ENCODE measurements at places on chromosomes 1 and 21.

DNA sequence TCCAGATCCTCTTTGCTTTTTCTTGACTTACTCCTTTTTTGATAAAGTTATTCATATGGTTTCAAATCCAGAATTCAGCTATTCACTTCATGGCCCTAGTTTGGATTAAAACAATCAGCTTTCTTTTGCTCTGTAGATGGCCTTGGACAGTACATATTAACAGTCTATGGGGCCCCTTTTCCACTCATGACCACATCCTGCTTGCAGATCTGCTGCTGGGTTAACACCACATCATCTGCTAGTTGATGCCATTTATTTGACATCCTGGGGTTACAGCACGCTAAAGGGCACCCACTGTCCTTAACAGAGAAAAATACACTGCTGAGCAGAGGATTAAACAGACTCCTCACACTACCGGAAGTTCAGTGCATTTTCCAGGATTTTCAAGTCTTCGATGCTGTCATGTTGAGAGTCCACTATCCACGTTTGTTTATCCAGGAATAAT, 941 bp upstream of the IFI16 start:
- peak; percentile 29 for DNase-seq

DNA sequence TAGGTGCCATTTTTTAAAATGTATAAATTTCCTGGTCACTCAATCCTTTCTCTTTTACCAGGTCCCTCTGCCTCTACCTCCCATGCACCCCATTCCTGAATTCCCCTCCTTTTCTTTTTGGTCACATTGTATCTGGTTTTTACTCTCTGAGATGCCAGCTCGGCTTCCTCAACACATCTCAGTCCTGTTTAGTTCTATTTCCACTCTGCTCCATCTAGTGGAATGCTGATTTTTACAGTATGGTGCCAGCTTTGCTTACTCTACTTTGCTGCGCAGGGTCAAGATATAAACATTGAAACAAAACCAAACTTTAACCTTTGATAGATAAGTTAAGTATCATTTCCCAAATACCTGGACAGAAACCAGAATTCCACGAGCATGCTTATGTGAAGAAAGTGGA, 96.0 kb downstream of the ESRRG start:
- no peak for DNase-seq

GRCh38 chr1:225780630-225781029, 3.0 kb downstream of the SRP9 start:
- no peak for DNase-seq

DNA sequence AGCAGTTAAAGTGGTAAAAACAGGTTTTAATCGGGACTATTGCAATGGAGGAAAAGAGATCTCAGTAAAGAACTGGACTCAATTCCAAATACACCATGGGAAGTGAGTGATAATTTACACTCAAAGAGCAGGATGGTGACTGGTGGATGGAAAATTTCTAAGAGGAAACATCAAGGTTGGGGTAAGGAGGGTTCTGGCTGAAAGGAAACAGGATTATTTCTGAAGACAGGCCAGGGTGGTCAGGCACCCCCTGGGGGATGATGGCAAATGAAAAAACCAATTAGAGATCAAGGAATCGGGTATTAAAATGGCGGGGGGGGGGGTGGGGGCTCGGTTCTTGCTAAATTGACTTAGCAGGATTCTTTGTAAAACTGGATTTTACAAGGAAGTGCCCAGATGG, 12.3 kb upstream of the HSD11B1 start:
- no peak for DNase-seq

GRCh38 chr1:12542616-12543592, 75.1 kb downstream of the DHRS3 start:
- no peak for DNase-seq

DNA sequence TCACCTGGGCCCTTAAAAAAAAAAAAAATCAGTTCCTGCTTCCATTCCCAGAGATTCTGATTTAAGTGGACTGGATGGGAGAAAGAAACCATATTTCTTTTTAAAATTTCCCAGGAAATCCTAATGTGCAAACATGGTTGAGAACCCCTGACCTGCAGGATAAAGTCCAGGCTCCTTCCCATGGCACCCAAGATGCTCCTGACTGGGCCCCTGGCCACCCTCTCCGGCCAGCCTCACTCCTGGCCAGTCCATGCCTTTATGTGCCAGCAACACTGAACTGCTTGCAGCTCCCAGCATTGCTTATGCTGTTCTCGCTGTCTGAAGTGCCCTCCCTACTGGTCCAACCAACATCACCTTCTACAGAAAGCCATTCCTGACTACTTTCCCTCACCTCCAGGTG, 93.9 kb downstream of the TEX35 start:
- no peak for DNase-seq

GRCh38 chr1:944341-945325, 14.4 kb downstream of the NOC2L start:
- no peak for DNase-seq

DNA sequence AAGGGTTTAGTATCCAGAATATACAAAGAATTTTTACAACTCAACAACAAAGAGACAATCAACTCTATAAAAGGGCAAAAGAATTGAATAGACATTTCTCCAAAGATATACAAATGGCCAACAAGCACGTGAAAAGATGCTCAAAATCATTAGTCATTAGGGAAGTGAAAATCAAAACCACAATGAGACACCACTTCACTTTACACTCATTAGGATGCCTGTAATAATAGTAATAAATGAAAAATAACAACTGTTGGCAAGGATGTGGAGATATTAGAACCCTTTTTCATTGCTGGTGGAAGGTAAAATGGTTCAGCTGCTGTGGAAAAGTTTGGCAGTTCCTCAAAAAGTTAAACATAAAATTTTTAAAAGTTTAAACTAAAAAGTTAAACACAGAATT, 7.0 kb upstream of the ABCD3 start:
- DNase-seq: no peak

DNA sequence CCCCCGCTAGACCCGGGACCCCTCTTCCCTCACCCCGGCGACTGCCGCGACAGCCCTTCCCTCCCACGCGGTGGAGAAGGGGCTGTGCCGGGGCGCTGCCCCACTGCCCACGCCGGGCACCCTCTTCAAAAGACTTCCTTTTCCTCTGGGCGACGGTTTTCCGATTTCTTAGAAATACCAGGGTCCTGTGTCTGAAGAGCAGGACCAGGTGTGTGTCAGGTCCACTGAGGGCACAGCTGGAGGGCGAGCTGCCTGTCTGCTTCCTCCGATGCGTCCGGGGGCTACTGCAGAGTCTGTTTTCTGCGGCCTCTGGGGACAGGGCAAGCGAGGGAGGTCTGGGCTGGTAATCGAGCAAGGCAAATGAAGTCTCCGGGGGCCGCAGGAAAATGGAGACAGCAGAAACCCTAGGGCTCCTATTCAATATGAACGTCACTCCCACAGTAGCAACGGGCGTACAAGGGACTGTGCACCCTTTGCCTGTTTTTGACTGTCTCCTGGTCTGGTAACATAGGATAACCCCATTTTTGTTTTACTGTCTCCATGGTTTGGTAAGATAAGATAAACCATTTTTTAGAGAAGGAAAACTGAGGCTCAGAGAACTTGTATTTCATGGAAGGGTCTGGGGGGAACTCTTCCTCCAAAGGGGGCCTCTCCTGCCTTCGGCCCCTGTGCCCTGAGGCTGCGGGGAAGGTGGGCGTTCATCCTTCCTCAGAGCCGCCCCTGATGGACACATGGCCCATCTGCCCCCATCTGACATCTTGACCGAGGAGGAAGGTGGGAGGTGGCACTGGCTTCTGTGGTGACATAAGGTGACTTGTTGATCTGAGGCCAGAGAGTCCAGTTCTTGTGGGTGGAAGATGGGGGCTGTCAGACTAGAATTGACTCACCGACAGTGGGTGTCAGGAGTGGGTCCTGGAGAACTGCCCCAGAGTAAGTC, 970 bp downstream of the TNFRSF1B start:
- no peak for DNase-seq

GRCh38 chr1:36349241-36349671, 25.8 kb upstream of the EVA1B start:
- no peak for DNase-seq

DNA sequence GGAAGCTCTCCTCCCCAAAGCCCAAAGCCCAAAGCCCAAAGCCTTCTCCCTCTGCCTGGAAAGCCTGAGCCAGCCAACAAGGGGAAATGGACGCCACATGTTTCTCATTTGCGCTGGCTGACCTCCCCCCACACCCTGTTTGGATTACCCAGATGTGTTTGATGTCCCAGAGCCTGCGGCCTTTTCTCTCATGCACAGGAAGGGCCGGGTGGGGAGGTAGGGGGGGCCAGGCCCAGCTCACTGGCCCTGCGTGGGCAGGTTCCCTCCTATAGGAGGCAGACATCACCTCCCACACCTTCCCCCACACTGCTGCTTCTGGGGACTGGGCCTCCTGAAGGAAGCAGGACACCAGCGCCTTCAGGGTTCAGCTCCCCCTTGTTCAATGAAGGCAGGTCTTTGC, 116.3 kb downstream of the NAV1 start:
- no peak for DNase-seq

DNA sequence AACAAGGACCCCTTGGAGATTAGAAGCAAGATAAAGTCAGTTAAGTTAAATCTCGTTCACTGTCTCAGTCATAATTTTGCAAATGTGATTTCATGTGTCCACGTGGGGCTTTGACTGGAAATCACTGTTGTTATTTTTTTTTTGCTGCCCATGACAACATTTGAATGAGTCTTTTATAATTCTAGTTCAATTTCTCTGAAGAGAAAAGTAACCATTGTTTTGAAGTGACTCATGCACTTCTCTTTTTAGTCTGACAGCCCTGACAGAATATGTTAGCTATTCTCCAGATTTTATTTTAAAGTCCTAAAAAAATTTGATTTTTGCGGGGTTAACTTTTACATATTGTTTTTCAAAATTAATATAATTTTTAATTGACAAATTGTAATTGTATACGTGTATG, 30.7 kb upstream of the NLRP3 start:
- DNase-seq: no peak

- DNase-seq: no peak
Measured at GRCh38 chr1:98896711-98897445, 107.8 kb downstream of the PLPPR5 start.

- peak; percentile 88 for DNase-seq
Measured at GRCh38 chr1:63662056-63662836, 69.0 kb downstream of the PGM1 start.

DNA sequence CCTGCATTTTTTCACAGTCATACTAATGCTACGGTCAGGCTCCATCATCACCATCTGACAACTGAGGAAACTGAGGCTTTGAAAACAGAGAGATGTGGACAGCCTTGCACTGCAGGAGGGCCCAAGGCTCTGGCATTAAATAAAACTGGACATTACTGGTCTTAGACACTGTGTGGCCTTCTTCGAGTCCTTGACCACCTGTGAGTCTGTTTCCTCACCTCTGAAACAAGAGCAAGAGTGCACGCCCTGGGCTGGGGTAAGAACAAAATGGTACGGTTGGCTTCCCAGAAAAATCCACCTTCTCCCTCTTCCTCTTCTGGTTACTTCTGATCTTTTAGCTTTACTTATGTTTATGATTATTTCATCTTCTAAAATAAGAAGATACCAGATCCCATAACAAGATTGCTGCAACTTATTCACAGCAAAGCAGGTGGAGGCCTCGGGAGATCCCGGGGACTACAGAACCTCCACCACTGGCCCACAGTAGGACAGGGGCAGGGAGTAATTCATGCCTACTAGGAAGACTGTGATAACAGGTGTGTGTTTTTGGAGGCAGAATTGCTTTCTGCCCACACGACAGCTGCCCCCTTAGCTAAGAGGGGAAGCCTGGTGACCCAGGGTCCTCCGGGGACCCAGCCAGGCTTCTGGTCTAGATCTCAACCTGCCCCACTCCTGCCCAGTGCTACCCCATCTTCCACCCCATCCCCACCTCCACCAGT, 156.4 kb upstream of the EDN2 start:
- peak; percentile 71 for DNase-seq

DNA sequence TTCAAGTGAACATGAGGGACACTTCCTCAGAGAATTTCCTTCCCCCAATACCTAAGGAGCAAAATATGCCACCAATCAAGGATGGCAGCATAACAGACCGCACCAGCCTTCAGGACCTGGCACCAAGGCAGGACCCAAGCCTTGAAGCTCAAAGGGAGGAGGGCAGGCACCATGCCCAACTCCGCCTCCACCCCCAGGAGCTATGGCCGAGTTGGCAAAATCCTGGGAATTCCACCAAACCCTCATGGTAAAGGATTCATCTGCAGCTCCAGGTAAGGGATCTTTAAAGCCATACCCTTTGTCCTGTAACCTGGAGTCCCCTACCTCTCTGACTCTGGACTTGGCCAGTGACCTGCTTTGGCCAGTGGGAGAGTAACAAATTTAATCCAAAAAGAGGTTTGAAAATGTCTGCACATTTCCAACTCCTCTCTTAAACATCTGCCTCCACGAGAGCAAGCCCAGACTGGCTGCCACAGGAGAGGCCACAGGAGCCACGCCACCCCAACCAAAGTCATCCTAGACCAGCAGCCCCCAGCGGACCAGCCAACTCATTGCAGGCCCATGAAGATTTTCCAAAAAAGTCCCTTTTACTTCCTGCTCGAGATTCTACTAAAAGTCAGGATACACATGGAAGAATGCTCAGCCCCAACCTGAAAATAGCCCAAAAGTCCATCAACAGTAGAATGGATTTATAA, 41.9 kb downstream of the NPHP4 start:
- DNase-seq: no peak

- no peak for DNase-seq
Measured at GRCh38 chr1:218247339-218247738, 37.8 kb upstream of the RRP15 start.

DNA sequence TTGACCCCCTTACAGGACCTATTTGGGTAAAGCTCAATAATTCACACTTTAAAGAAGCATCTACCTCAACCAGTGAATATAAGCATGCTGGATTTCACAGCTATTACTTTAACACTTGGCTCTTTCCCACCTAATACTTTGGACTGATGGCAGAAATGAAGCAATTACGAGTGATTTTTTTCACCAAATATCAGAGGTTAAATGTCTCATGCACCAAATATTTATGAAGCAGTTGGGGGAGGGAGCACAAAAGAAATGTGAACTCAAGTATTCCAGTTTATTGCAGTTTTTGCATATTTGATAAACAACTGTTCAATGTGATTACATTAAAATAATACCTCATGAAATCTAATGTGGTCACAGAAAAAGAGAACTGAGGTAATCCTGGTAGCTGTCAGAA, 223.6 kb downstream of the LRRC7 start:
- no peak for DNase-seq

DNA sequence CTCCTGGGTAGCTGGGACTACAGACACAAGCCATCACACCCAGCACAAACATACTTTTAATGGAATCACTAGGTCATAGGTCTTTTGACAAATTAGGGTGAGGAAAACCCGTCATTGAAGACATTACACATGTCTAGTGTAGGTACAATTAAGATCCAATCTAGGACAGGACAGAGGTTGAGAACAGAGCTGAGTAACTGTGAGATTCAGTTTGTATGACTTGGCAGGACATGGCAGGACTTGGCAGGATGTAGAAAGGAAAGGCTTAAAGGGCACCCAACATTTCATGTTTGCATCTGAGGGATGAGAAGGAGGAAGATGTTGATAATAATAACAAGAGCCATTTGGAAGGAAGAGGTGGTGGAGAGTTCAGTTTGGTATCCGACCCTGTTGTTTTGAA, 483.8 kb downstream of the PCP4 start:
- no peak for DNase-seq

GRCh38 chr1:157497987-157498735, 54.2 kb downstream of the FCRL5 start:
- no peak for DNase-seq

Measured in lower leg skin (tissue), 4 donors.